ENCODE measurements at places on chromosomes 7 and 10. TPM values are rescaled to one million over a fixed set of nuclear protein-coding genes. Genes with fewer than 3 reads are reported as not detected.

The ZFAND4 gene
- 4.3 TPM for total RNA-seq

The TMEM229A gene
- total RNA-seq, result not detected

The ATAD1 gene
- total RNA-seq, result 73.7 TPM

The ELOVL3 gene
- total RNA-seq, result 0.17 TPM

The ITGB8 gene
- total RNA-seq, result 41.9 TPM

The CPA2 gene
- total RNA-seq, result 0.17 TPM

The PRSS37 gene
- total RNA-seq, result not detected

The PRR15 gene
- 4.5 TPM for total RNA-seq

The IL6 gene
- not detected for total RNA-seq

The CPXM2 gene
- total RNA-seq, result not detected

The PPP1R9A gene
- 0.29 TPM for total RNA-seq

The PNLIPRP2 gene
- not detected for total RNA-seq

The SLC26A5 gene
- not detected for total RNA-seq

The STEAP4 gene
- 0.67 TPM for total RNA-seq

All from mammary epithelial cell (primary cell).